B cell (primary cell): ENCODE measurements at places on chromosomes 7 and 10.

- DNase-seq = peak; percentile 46
These were observed 23.2 kb downstream of the CALCR start for GRCh38 chr7:93551063-93551895.

DNA sequence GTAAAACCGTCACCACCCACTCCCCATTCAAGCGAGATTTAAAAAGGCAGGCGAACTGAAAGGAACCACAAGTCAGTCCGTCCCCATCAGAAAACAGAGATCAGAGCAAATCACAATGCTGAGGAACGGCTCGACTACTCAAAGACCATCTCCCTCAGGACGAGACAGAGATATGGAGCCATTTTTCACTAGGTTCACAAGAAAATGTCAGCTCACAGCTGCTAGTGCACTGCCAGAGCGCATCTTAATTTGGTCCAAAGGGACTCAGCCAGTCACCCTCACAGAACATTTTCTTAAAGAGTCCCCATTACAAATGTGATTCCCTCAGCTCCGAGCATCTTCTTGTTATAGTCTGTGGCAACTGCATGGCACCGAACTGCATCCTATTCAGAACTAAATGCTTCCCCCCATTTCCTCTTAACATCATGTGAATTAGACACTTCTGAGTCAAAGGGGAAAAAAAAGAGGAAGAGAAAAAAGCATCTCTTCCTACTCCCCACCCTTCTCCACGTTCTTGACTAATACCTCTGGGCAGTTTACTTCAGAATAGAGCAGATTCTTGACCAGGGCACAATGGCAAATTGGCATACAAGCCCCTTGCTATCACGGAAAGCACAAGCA, 683.9 kb downstream of the MAGI2 start:
- DNase-seq = no peak

DNA sequence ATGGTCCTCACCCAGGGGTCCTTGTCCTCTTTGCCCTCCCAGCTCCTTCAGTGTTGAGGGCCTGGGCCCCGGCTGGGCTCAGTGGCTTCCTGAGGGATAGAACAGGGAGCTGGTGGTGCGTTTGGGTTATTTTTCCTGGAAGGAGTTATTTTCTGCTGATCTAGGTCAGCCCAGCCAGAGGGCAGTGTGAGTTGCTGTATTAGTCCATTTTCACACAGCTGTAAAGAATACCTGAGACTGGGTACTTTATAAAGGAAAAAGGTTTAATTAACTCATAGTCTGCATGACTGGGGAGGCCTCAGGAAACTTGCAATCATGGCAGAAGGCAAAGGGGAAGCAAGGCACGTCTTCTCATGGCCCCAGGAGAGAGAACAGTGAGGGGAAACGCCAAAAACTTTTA, 122.4 kb upstream of the PCBD1 start:
- no peak for DNase-seq

GRCh38 chr10:117365612-117366011, 9.6 kb downstream of the PDZD8 start:
- DNase-seq = no peak

- no peak for DNase-seq
These were observed 28.1 kb downstream of the MCU start for GRCh38 chr10:72719941-72720592.

GRCh38 chr10:86331861-86332260, 34.7 kb downstream of the GRID1 start:
- no peak for DNase-seq

DNA sequence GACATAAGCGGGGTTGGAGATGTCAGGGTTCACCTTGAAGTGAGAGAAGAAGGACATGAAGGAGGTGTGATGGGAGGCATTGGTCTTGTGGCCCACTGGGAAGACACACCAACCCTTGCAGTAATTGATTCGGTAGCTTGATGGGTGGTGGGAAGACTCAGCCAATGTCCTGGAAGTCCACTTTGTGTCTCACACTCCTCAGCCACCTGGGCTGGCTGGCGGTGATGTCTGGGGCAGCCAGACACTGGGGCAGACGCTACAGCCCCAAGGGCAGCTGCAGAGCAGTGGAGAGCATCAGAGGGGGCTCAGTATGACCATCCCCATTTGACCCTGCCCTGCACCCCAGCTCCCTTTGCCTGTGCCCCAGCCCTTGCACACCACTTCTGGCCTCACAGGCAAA, 16.7 kb upstream of the DRGX start:
- DNase-seq = no peak

- no peak for DNase-seq
These were observed 29.2 kb upstream of the KCNMA1 start for GRCh38 chr10:77666821-77667220.

DNA sequence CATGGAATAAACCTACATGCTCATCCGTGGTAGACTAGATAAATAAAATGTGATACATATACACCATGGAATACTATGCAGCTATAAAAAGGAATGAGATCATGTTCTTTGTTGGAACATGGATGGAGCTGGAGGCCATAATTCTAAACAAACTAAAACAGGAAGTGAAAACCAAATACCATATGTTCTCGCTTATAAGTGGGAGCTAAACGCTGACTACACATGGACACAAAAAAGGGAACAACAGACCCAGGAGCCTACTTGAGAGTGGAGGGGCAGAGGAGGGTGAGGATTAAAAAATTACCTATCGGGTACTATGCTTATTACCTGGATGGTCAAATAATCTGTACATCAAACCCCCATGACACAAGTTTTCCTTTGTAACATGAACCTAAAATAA, 68.7 kb upstream of the SEC61G start:
- no peak for DNase-seq

- DNase-seq = no peak
These were observed 110.2 kb downstream of the ST8SIA6 start for GRCh38 chr10:17344206-17344605.

GRCh38 chr10:83725567-83725966, 413.7 kb upstream of the GHITM start:
- no peak for DNase-seq

GRCh38 chr7:101386558-101387231, 24.0 kb downstream of the COL26A1 start:
- peak; percentile 12 for DNase-seq

- no peak for DNase-seq
These were observed 54.8 kb downstream of the MCU start for GRCh38 chr10:72746426-72747363.

DNA sequence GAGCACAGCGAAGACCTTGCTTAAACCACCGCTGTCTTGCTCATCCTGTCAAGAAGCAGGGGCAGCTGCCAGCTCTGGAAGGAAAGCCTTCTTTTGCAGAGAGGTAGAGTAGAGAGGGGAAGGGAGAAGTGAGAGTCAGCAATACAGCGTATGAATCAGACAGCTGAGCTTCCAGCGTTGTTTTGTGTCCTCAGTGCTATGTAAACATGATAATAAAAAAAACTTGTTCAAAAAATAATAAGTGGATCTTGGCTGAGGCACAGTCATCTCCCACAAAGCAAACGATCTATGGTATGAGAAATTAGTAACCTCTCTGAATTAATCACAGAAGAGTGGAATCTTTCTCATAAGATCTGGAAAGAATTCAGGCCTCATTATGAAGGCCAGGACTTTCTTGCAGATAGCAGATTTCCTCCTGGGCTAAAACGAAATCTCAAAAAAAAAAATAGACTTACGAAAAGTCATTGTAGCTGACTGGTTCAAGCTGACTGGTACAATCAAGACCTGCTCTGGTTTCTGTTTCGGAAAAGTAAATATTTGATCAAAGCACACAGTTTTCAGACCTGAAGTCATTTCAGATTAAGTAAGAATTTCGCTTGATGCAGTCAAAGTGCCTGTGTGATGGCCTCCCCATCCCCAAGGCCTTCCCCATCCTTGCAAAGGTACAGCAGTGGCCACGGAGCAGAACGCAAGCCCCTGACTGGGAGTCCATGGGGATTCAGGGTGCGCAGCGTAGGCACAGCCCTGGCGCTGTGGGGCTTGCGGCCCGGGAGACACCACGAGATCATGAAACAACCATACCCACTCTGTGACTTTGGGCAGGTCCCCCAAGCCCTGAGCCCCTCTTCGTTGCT, 29.4 kb downstream of the CHST15 start:
- peak; percentile 51 for DNase-seq

DNA sequence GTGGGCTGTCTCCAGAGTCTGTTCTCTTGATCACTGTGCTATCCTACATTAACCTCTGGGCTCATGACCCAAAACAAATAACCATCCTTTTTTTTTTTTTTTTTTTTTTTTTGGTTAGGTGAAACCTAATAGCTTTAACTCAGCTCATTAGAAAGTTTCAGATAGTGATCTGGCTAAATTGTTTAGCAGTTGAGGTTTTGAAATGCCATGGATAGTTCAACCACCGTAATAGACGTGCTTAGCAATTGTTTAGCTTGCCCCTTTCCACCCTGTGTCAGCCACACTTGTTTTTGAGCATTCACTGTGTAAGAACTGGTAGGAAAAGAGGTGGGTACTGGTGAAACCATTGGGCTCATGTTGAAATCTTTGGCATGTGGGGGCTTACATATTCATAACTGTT, 3.8 kb downstream of the PLCE1 start:
- no peak for DNase-seq

GRCh38 chr7:100022621-100023020, 7.2 kb downstream of the ZKSCAN1 start:
- no peak for DNase-seq

DNA sequence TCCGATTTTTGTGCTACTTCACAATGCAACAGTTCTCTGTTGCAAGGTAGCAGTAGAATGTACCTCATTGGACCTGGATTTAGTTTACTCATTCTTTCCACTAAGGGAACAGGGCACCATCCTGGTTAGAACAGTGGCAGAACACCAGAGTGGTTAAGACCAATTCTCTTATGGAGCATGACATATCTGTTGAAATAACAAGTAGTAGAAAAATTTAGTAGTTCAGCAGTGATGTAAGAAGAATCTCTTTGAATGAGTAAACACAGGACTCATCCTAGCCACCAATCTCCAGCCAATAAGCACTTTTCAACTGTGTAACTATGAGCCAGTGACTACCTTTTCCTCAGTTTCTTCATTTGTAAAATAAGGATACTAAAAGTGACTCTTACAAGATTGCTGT, 2.4 kb downstream of the ANKRD22 start:
- DNase-seq = no peak

- DNase-seq = no peak
These were observed 314.4 kb downstream of the PTPRN2 start for GRCh38 chr7:158273138-158273651.

DNA sequence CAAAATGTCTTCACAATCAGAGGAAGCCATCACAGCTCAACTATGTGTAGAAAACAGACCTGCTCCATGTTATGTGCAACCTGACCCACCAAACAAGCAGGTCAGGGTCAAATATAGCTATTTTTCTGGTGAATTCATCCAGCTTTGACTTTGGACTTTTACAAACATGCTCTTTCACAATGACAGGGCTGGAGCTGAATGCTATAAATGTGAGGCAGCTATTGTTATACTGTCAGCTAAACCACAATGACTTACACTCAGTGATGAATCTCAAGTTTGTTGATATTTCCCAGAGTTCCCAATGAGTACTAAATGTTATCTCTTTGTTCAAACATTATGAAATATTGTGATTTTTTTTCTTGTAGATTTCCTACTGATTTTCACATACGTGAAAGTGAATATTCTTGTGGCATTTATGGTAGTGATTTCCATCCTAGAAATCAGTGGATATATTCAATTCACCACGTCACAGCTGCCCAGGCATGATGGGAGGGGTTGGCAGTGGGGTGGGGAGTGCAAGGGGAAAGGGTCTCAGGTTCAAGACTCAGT, 2.5 kb upstream of the ITIH2 start:
- no peak for DNase-seq

- no peak for DNase-seq
These were observed 55.1 kb upstream of the TRIL start for GRCh38 chr7:29013082-29013695.

DNA sequence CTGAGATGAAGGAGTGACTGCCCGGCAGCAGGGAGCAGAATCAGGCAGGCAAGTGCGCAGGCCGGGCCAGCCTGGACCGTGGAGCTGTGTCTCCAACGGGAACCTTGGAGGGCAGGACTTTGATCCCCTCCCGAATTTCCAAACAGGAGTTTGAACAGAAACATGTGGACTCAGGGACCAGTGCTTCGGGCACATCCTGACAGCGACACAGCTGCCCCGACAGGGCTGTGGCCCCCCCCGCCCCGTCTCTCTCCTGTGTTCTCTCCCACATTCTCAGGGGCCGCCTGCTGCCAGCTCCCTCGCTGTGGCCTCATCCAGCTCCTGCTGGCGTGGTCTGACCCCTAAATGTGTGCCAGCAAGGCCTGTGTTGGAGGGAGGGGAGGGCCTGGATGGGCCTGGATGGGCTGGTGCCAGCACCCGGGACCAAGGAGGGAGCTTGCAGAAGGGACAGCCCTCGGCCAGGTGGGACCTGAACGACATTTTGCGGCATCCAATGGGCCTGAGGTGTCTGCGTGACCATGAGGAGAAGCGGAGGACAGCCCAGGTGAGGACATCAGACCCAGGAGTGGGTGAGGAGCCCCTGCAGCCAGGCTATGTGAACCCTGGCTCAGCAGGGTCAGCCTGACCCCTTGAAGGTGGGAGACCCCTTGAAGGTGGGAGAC, 222.9 kb downstream of the DNAJB6 start:
- no peak for DNase-seq

GRCh38 chr7:139060695-139061237, 24.9 kb upstream of the ZC3HAV1L start:
- DNase-seq = no peak

DNA sequence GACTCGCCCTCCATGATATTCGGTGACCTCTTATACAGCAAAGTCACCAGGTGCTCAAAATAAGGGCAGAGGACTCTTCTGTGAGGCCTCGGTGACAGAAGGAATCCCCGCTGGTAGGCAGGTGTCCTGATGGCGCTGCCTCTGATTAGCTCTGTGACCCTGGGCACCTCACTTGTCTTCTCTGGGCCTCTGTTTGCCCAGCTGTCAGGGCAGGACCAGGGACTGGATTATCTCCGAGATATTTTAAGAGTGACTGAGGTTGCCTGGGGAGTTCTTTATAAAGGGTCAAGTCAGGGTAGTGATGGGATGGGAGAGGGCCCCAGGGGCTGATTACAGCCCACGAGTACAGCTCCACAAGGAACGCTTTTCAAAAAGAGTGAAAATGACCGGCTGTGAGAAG, 70.9 kb upstream of the SAMD8 start:
- no peak for DNase-seq

GRCh38 chr10:77350134-77350533, 287.5 kb downstream of the KCNMA1 start:
- no peak for DNase-seq

GRCh38 chr7:73921623-73922528, 60.9 kb downstream of the TMEM270 start:
- DNase-seq = no peak

GRCh38 chr7:74572301-74572979, 85.1 kb upstream of the GTF2I start:
- no peak for DNase-seq

- DNase-seq = no peak
These were observed 112.2 kb downstream of the VIM start for GRCh38 chr10:17340144-17340829.

- DNase-seq = no peak
These were observed 37.5 kb downstream of the MGAM start for GRCh38 chr7:142033154-142033553.

GRCh38 chr7:93231799-93232672, at the start of gene VPS50:
Gene VPS50 (plus strand): TSS chr7:93232366. CDS start chr7:93232468, 102 bp downstream.
- DNase-seq = peak; percentile 97
